ENCODE measurements at places on chromosomes 3 and 15. TPM values are rescaled to one million over a fixed set of nuclear protein-coding genes. Genes with fewer than 3 reads are reported as not detected.

Gene TLR9
- 0.16 TPM for total RNA-seq

Gene CCR3
- total RNA-seq = not detected

Gene CHRNB4
- total RNA-seq = not detected

Gene SLC12A8
- total RNA-seq = 1.0 TPM

Gene SERINC4
- total RNA-seq = 0.20 TPM

Gene INAFM2
- total RNA-seq = 15.3 TPM

Gene ITIH4
- total RNA-seq = 11.2 TPM

Measured in CD8-positive, alpha-beta memory T cell (primary cell).